ENCODE measurements at places on chromosomes 6 and 20. TPM values are rescaled to one million over a fixed set of nuclear protein-coding genes. Genes with fewer than 3 reads are reported as not detected.

DNA sequence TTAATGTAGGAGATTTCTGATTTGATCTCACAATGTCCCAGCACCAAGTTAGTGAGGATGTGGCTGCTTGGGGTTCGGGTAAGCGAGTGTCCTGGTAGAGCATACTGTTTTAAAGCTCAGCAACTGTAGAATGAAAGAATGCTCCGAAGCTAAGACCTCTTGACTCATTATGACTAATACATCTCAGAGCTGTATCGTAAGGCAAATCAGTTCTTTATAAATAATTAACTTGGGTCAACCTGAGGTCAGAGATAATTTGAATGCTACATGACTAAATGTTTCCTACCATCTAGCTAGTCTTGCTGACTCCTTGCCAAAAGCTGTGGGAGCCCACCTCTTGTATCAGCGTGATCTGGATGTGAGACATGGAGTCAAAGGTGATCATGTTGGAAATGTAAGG lies 128.8 kb upstream of the PDE7B start:
- DNase-seq = no peak

DNA sequence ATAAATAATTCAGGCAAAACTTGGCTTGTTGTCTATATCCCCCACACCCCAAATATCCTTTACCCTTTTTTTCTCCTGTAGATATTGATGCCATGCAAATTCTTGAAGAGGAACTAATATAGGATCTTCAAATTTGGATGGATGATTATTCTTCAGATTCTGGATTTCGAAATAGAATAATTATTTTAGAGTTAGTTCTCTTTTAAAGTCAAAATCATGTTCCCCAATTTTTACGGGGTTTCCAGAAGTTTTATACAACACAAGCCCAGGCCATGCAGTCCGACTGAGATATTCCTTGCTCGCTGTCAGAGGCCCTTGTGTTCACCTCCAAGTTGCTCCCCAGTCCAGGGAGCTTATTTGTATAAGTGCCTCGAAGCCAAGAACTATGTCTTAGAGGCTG lies 4.4 kb downstream of the PPIL6 start:
- DNase-seq = no peak

GRCh38 chr20:17939622-17940223 lies 28.9 kb downstream of the SNX5 start:
- DNase-seq = peak; percentile 18

GRCh38 chr20:11445161-11445560 lies 472.5 kb upstream of the BTBD3 start:
- no peak for DNase-seq

GRCh38 chr20:54199721-54200176 lies 8.1 kb upstream of the PFDN4 start:
- DNase-seq = peak; percentile 53

DNA sequence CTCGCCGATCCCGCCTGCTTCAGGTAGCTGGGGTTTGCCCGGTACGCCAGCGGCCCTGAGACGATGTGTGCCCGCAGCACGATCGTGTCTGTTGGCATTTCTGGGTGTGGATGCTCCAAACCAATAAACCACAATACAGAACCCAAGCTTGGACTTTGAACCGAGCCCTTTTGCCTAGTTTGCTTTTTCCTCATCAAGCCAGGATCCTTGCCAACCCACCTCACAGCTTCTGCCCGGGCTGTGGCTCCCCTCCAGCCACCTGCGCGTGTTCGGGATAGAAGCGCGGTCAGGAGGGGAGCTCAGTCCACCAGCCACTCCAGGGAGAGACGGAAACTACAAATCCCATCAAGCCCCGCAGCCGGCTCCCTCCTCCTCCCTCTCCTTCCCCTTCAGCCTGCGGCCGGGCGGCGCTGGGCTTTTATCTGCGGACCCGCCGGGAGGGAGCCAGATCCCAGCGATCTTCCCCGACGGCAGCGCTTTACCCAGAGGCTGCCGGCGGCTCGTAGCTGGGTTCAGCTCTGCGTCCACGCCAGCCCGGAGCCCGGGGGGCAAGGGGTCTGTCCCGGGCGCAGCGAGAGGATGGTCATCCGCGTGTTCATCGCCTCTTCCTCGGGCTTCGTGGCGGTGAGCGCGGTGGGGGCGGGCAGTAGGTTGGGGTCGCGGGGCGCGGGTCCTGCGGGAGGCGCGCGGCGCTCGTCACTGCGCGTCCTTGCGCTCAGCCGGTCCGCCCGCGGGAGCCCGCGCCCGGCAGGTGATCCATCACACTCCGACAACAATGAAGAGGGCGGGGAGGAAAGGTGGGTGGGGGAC lies at the start of gene SH3BGRL2:
Gene SH3BGRL2, plus strand, starts transcription at position 447 of the 810 bp plus-strand sequence. Its CDS starts 133 bp downstream, at position 580.
- DNase-seq = peak; percentile 10

DNA sequence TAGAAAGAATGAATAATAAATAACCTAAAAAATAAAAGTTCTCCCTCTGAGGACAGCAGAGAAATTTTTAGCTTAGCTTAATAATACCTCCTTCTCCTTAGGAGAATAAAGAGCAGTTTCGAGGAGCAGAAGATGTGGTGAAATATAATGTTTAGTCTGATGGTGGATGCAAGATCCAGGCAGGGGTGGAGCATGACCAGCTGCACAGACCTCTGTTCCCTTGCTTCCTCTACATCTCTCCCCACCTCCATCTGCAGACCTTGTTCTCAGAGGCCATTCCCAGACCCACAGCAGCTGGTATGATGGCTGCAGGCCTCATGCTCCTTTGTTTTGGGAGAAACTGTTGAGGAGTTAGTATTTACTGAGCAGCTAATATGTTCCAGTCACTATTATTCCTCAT lies 1.5 kb downstream of the BTN3A2 start:
- no peak for DNase-seq

GRCh38 chr20:37727957-37728634 lies 34.3 kb downstream of the CTNNBL1 start:
- DNase-seq = no peak

DNA sequence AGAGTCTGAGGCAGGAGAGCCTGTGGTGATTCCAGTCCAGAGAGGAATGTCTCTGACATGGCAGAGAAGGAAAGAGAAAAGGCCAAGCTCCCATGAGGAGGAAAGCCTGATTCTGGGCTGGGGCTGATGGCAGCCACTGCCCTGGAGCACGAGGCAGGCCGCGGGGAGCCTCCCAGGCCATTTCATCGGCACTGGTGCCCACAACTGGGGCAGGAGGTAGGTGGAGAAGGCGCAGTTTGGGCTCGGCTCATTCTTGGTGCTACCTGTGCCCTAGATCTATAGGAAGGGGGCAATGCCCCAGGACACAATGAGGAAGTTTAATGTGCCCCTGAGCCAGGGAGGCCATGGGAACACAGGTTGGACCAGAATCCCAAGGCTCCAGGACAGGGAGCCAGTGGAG lies 2.6 kb upstream of the TREML1 start:
- no peak for DNase-seq

The VWA7 gene
- 1.7 TPM for total RNA-seq
